ENCODE measurements at places on chromosomes 12 and 14.

DNA sequence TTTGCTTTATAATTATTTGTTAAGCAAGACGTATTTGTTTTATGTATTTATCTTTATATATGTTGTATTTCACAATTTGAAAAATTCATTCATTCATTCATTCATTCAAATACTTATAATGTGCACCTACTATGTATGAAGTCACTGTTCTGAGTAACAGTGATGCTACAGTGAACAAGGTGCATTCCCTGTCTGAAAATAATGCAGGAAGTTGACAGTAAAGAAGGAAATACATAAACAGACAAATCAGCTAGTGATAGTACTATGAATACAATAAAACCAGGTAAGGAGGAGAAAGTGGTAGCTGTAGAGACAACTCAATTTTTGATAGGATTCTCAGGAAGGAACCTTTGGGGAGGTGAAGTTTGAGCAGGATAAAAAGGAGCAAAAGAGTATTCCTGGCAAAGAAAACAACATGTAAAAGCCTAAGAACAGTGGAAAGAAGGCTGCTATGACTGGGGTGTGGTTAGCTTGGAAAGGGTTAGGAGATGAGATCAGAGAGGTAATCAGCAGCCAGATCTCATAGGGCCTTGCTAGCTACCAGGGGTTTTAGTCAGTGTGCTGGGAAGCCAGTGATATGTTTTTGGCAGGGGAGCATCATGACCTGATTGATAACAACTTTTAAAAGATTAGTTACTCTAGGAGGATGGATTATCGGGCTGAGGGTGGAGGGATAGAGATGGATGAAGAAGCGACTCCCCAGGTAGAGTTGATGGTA is 17.4 kb downstream of the BICDL1 start:
- no peak for DNase-seq

GRCh38 chr12:125186471-125187147 is 121.4 kb downstream of the AACS start:
- no peak for DNase-seq

- DNase-seq: no peak
Measured at GRCh38 chr14:67815573-67816225, 691 bp downstream of the ZFYVE26 start.

DNA sequence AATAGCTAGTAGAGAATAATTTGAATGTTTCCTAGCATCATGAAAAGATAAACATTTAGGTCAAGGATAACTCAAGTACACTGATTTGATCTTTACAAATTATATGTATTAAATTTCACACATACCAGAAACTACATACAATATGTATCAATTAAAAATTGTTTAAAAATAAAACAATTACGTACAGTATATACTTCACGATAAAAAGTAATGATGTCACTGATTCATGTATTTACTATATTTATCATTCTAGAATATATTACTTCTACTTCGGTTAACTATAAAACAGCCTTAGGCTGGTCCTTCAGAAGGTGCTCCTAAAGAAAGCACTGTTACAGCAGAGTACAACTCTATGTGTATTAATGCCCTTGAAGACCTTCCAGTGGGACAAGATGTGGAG is 11.5 kb downstream of the RBM23 start:
- DNase-seq: no peak

DNA sequence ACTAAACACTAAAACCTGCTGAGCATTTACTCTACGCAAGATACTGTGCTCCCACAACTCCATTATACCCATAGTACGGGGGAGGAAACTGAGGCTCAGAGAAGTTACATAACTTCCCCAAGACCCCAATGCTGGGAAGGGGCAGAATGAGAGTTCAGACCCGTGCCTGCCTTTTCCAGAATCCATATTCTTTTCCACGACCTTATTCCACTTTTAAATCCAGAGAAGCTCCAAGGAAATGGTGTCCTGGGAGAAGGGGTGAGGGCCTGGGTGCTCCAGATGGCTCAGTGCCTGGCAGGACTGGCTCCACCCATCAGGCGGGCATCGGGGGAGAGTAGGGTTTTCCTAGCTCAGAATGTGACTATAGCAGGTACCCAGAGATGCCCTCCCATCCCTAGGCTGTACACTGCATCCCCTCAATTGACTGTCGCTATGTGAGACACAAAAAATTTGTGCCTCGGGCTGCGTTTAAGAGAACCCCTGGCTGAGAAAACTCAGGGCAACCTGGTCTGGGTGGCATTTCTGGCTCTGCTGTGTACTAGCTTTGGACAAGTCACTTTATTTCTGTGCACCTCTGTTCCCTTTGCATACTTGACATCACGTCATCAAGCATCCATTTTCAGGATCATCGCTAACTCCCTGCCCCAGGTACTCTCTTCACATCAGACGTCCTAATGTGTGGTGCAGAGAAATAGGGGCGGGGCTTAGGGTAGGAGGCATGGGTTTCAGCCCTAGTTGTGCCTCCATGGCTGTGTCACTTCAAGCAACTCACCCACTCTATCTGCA is 11.6 kb upstream of the IQSEC3 start:
- DNase-seq: no peak

Measured in femur (tissue), 1 donor.